Erythroblast (primary cell): ENCODE measurements at places on chromosomes 7 and 10.

DNA sequence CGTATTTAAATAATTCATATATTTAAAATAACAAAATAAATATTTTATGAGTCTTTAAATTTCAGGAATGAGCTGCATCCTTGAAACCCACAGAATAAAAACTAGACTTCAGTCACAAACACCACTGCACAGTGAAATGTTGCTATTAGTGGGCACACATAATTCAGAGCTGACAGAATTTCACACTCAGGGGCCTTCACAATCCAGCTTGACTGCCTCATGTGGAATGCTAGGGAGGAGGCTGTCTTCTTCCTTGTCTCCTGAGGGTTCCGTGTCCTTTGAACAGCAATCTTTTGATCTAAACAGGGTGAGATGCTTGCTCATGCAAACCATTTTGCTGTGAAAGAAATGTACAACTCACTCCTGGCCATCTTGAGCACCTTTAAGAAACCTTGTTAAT is 346.7 kb downstream of the CCSER2 start:
- DNase-seq: no peak

GRCh38 chr10:53754596-53755250 is 982.1 kb upstream of the MBL2 start:
- DNase-seq: no peak

GRCh38 chr10:35133586-35133985 is 6.9 kb downstream of the CREM start:
- no peak for DNase-seq

- DNase-seq: no peak
Measured at GRCh38 chr7:27182285-27182841, 2.7 kb downstream of the HOXA11 start.

GRCh38 chr10:124134251-124134893 is 41.0 kb upstream of the CHST15 start:
- no peak for DNase-seq

- no peak for DNase-seq
Measured at GRCh38 chr7:78473021-78473420, 674.4 kb downstream of the PHTF2 start.

DNA sequence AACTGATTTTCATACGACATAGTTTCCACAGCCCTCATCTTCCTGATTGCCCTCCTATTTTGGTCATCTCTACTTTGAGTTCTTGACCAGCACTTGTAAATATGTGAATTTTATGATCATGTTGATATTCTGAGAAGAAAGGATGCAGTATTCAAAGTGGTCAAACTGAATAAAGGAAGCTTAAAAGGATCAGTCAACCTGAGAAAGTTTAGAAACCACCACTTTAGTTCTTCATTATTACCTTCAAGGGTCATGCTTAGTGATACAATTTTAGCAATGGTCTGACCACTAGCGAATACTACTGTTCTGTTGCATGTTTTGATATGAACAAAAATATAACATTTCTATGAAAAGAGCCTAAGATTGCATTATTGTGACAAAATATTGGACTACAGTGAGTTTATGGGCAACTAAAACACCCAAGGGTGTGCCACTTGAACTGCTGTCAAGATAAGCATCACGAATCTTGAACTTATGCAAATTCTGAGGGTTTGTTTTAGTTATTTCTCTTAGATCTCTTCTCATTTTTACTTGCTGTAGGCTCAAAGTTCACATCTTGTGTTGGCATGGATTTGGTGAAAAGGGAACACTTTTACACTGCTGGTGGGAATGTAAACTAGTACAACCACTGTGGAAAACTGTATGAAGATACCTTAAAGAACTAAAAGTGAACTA is 247.7 kb downstream of the IPMK start:
- no peak for DNase-seq

- DNase-seq: peak; percentile 95
Measured at GRCh38 chr7:106660862-106661720, at the start of gene CCDC71L. Gene CCDC71L, minus strand, starts transcription at chr7:106661158. Its CDS starts 262 bp downstream, at chr7:106660896.

- peak; percentile 51 for DNase-seq
Measured at GRCh38 chr10:128078136-128078969, 47.9 kb downstream of the MKI67 start.

DNA sequence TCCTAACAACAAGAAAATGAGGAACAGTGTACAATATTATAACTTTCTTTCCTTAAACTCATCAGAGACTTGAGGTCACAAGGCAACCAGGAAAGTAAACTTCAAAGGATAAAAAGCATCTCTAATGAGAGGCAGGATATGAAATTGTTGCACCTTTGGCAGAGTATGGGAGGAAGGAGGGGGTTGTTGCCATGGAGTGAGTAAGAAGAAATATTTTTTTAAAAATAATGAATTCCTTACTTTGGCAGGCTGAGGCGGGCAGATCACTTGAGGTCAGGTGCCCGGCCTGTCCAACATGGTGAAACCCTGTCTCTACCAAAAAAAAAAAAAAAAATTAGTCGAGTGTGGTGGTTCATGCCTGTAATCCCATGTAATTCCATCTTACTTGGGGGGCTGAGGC is 21.1 kb upstream of the CHN2 start:
- no peak for DNase-seq

- DNase-seq: no peak
Measured at GRCh38 chr7:82029236-82029913, 259.5 kb upstream of the HGF start.

GRCh38 chr7:82036146-82036886 is 266.5 kb upstream of the HGF start:
- no peak for DNase-seq

- DNase-seq: peak; percentile 5
Measured at GRCh38 chr10:63262430-63263073, 129.4 kb downstream of the NRBF2 start.

DNA sequence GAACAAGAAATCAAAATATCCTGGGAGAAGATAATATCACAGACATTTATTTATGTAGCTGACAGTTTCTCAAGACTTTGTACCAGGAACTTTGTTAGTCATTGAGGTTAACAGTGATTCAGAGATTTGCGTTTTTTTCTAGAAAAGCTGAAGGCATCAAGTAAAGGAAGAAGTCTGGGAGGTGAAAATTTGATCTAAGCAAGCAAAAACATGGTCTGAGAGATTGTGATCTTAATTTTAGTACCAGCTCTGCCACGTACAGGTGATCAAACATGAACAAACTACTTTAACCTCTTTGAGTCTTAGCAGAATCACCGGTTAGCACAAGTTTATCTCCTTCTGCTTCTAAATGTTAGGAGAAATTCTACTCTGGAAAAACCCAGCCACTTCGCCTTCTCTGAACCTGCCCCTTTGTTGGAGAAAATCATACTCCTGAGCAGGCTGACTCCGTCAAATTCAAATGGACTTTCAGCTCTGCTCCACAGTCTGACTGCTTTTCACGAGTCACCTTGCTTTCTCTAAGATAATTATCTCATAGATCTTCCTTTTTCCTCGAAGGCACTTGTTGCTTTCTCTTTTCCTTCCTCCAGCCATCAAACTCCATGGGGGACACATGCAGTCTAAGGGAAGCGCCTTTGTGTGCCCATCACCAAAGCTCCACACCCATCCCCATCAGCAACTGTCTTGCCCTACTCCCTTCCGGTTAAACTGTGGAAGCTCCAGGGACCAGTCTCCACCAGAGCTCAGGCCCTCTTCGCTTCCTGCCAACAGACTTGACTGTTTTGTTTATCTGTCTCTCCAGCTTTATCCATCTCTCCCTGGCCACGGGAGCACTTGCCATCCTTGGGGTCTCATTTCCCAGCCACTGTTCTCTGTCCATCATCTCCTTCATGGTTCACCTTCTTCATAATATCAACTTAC is 86.3 kb downstream of the PRKCQ start:
- no peak for DNase-seq

GRCh38 chr7:93948106-93948505 is 26.6 kb downstream of the GNG11 start:
- no peak for DNase-seq

GRCh38 chr10:75033399-75034130 is 77.9 kb upstream of the SAMD8 start:
- DNase-seq: no peak

GRCh38 chr10:31602541-31603234 is 283.7 kb downstream of the ZEB1 start:
- DNase-seq: peak; percentile 17

- no peak for DNase-seq
Measured at GRCh38 chr10:78964274-78964951, 104.4 kb upstream of the ZMIZ1 start.

DNA sequence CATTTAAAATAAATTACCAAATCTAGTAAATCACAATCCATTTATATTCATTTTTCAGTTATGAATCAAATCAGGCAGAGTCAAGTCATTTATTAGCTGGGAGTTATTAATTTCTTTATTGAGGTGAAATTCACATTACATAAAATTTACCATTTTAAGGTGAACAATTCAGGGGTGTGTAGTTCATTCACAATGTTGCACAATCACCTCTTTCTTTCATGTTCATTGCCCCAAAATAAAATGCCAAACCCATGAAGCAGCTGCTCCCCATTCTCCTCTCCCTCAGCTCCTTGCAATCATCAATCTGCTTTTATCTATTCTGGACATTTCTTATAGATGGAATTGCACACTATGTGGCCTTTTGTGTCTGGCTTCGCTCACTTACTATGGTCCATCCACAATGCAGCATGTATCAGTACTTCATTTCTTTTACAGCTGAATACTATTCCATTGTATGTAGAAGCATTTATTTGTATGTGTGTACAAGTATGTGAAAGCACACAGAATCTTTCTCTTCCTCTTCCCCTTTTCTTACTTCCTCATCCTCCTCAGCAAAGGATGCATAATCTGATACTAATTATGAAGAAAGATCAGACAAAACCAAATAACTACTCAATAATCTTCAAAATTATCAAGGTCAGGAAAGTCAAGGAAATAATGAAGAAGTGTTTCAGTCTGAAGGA is 60.6 kb downstream of the LMBR1 start:
- DNase-seq: no peak

- no peak for DNase-seq
Measured at GRCh38 chr7:69840248-69840647, 242.0 kb downstream of the AUTS2 start.

DNA sequence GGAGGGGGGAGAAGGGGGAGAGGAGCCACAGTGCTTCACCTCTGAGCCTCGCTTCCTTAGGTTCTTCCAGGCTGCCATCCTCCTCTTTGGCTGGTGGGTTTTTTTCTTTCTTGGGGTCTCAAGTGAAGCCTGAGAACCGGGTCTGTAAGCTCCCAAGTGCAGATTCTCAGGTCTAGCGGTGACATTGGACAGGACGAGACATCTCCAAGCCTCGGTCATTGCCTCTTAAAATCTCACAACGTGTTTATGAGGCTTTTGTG is 817 bp upstream of the IL15RA start:
- DNase-seq: peak; percentile 58

DNA sequence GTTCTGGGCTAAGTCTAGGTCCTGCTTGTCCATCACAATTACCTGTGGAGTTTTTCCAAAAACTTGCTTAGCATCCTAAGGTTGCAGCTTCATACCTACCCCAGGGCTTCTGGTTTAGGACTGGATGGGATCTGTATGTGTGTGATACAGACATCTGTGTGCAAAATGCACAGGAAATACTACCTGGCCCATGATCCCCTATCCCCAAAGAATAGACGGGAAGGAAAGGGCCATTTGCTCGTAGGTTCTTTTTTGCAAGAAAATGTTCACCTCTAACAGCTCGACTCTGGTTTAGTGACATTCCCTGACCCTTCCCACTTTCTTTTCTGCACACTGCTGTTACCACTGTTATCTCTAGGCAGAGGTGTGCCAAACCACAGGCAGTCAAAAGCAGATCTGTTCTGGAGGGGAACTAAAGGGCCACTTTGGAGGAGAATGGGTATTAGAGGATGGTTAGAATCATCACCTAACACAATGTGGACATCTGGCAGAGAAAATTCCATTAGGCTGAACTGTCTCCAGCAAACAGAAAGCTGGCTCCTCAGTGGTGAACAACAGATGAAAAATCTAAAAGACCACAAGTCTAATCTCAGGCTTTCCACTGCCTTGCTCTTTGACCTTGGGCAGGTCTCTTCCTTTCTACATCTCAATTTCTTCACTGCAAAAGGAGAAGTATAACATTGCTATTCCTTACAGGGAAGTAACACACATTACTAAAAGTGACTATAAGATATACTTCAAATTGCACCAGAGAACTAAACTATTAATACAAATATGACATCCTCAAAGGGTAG is 107.4 kb downstream of the UBE2H start:
- no peak for DNase-seq
